ENCODE measurements at places on chromosomes 2 and 18.

DNA sequence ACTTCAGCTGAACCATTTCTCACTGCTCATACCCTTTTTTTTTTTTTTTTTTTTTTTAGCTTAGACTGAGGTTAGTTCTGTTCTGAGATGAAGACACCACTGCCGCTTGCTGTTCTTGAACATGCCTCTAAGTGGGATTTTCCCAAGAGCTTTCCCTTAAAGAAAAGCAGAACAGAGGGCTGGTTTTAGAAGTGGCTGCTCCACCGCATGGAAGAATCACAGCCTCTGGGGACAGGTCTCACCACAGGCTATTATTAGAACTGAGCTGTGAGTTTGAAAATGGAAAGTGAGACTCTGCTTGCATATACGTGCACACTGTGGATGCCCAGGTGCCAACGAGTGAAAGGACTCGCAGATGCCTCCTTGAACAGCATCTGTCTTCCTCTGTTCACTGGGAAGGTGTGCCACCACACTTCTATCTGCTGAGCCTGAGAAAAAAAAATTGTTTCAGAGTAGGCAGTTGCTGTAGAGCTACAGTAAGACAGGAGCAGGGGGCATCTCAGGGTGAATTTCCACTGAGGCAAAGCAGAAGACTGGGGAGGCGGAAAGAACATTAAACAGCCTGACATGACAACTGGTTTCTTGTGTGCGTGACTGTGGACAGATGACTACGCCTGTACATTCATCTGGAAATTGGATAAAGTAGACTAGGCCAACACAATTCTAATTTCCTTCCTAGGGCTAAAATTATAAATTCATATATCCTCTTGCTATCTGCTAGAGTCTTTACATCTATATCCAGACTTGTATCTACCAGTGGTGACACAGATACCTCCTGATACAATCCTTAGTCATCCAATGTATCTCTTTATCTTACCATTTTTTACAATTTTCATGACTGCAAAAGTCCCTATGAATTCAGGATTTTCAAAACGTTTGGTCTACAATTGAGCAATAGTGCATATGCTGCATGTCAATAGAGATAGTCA lies 1045.7 kb upstream of the CELF4 start:
- no peak for DNase-seq

GRCh38 chr2:85734015-85734414 lies 19.8 kb upstream of the ATOH8 start:
- no peak for DNase-seq

DNA sequence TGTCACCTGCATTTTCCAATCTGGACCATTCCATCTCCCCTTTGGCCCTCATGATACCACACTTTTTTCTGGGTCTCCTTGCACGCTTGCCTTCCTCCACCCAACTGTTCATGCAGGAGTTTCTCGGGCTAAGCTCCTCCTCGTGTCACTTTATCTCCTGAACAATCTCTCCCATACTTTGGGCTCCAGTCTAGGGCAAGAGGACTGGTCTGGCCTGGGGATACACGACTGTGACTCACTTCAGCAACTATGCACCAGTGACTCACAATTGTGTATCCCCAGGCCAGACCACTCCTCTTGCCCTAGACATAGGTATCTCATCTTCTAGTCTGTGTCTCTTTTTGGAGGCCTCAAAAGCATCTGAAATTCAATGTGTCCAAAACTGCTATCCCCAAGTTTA lies 149.4 kb upstream of the PTPRM start:
- no peak for DNase-seq

DNA sequence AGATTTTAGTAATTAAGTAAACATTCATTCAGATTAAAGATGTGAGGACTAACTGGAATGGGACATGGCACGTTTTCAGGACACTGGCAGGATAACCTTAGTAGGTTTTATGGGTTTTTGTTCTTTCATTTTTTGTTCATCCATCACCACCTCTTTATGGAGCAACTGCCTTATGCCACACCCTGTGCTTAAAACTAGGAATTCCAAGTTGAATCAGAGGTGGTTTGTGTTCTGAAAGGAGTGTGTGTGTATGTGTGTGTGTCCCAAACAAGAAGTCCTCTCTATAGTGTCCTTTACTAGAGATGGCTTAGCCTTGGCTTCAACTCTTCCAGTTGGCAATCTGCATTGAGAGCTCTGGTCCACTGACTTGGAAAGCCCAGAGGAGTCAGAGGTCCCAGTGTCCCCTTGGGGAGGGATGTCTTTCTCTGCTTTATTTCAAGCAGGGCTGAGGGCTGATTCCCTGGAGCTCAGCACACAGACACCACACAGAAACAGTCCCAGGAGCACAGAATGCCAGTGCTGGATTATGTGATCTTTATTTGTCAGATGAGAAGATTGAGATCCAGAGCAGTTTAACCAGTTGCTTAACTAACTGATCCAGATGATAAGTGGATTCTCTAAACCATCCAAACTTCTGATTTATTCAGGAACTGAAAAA lies 25.2 kb downstream of the RHOB start:
- DNase-seq = no peak

- no peak for DNase-seq
These were observed 23.6 kb downstream of the MALT1 start for GRCh38 chr18:58694720-58695468.

Data from stimulated activated CD8-positive, alpha-beta memory T cell treated with anti-CD3 and anti-CD28 coated beads, Interleukin-7, amount 100 ng/mL, for 48 hours (primary cell).